ENCODE measurements at places on chromosomes 3 and 15.

DNA sequence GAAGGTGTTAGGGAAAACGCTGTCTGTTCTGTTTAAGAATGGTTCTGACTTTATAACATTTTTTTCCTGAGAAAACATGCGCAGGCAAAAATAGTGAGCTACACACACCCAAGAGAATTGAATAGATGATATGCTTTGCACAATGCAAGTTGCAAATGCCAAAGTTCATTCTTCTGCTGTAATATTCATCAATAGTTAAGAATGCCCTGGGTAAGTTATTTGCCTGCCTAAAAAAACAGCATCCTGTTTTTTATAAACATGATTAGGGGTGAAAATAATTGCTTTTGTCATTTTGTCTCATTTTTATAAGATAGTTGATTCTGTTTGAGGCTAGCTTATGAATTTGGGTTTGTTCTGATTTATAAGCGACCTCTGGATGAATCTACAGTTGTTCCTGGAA lies 99.4 kb downstream of the DTWD1 start:
- DNase-seq: no peak

DNA sequence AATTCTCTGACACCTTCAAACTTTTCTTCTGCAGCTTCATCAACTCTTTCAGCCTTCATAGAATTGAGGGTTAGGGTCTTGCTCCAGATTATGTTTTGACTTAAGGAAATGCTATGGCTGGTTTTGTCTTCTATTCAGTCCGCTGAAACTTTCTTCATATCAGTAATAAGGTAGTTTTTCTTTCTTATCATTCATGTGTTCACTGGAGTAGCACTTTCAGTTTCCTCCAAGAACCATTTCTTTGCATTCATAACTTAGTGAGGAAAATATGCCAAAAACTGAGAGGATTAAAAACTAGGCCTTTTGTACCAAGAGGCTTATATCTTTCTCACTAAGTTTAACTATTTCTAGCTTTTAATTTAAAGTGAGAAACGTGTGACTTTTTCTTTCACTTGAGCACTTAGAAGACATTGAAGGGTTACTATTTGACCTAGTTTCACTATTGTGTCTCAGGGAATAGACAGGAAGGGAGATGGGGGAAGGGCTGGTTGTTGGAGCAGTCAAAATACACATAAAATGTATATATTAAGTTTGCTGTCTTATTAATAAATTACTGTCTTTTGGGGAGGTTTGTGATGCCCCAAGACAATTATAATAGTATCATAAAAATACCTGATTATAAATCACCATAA lies 1110.1 kb downstream of the TBL1XR1 start:
- DNase-seq: no peak

DNA sequence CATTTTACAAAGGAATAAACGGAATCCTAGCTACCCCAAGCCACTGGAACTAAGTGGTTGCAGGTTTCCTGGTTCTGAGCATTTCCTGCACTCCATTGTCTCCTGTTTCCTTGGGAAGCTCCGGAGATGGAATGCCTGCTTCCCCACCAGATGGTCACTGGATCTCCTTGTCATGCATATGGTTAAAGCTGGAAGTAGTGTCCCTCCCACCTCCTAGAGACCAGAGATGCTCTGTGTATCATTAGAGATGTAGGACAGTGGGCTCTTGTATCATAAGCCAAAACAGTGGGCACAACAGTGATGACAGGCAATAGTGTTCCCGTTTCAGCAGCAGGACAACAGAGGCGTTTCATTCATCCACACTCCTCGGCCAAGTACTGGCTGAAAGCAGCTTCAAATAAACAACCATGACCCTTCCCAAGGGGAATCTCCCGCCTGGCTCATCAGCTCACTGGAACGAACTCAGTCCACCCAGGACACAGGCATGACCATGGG lies 136.2 kb upstream of the EIF1B start:
- DNase-seq: no peak

GRCh38 chr15:76160426-76161152 lies 100.8 kb downstream of the TMEM266 start:
- DNase-seq: no peak

DNA sequence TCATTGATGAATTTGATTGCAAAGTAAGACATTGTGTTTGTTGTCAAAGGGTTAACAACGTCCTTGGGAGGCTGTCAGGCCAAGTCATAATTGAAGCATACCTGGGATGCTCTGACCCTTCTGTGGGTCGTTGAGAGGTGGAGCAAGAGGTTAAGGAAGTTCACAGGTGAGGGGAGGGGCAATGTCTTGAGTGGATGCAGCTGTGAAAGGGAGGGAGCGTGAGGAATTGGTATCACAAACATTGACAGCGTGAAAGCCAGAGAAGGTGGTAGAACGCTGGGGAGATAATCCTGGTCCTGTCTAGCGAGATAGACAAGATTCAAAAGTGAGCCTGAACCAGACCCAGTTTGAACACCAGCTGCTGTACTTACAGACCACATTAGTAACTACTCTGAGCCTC lies 79.4 kb downstream of the HES1 start:
- no peak for DNase-seq

- no peak for DNase-seq
Observed at GRCh38 chr3:66338927-66339326, 118.1 kb downstream of the SLC25A26 start.

DNA sequence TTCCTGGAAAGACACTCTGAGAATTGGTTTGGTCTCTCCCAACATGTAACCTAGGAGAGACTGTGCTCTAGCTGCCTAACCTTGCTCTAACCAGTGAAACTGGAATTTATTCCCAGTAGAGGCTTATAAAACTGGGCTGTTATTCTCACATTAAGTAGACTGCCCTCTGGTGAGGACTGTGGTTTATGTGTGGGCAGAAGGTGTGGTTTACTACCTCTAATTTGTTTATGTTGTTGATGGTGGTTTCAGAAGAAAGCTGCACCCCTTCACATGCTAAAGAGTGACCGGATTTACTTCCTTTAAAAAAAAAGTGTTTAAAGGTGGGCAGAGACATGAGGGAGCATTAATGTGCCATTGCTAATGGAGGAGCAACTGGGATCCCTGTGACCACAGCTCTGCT lies 273.2 kb downstream of the MECOM start:
- DNase-seq: no peak

- DNase-seq: no peak
Observed at GRCh38 chr3:122081543-122082247, 26.5 kb downstream of the CD86 start.

DNA sequence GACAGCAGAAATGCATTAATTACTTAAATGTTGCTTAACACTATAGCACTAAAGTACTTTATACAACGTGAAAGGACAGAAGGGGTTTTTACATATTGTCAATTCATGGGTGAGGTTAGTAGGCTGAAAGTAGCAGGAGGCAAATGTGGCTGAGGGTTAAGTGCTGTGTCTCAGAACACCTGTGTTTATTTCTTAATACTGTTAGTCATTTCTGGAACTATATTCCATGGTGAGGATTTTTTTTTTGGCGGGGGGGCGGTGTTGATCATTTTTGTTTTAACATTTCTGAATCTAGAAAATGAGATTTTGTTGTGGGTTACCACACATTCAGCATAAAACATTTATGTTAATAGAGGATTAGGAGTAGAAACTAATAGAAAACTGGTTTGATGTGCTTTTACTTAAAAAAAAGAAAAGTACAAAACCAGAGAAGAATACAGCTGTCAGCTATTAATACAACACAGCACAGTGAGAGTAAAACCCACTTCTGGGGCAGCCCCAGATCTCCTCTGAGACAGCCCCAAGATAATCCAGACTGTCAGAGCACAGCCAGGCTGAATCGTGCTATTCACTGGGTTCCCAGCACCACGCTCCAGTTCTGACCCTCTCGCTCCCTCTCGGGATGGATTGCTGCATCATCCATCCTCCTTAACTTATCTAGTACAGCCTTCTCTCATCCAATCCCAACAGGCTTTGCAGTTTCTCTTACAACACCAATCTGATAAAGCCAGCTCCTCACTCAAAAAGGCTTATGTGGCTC lies 307.7 kb downstream of the TUSC7 start:
- no peak for DNase-seq

DNA sequence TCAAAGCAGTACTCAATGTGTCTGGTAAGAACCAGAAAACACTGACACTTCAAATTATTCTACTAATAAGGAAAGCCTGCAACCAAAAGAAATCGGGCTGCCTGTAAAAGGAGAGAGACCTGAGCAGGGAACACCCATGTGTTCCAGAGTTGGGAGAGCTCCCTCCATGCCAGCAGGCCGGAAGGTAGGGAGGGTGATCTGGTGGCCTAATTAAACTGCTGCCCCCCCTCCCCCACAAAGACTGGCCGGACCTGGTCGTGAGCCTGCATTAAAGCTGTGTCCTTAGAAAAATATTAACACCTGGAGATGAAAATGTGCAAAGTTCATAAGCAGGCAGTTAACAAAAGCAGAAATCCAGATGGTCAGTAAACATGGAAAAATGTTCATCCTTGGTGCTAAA lies 170.6 kb upstream of the BHLHE40 start:
- DNase-seq: no peak

DNA sequence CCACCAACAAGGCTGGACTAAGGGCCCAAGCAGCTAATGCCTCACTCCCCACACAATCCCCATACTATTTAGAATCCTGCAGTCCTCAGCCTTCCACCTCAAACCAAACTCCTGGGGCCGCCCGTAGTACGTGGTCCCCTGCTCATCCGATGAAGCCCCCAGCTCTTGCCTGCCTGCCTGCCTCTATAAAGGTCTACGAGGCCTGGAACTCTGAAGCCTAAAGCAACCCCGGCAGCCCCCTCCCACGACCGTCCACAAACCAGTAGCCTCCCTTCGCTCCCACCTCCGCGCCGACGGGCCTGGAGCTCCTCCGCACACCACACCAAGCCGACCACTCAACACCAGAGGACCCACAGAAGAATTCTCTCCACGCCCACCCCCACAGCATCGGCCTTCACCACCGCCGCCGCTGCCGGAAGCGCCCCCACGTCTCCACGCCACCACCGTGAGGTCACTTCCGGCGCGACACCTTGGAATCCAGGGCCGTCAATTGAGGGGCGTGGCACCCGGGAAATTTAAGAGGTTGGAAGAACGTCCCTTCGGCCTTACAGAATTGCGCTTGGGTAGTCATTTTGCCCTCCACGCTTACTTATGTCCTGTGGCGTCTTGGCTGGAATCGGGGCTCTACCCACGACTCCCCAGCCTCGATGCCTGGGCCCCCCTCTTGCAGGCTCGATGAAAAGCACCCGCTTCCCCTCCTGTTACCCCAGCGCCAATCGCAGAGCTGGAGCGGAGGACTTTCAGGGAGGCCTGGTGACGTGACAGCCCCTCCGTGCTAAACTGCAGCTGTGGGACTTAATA lies at the start of gene EDC3:
Gene EDC3, minus strand, starts transcription at position 428 of the 801 bp plus-strand sequence. CDS start 20,900 bp downstream, outside the sequence.
- no peak for DNase-seq

GRCh38 chr3:141707741-141708203 lies 30.3 kb upstream of the RNF7 start:
- DNase-seq: no peak

- no peak for DNase-seq
Observed at GRCh38 chr15:63080634-63081250, 38.2 kb downstream of the TPM1 start.

DNA sequence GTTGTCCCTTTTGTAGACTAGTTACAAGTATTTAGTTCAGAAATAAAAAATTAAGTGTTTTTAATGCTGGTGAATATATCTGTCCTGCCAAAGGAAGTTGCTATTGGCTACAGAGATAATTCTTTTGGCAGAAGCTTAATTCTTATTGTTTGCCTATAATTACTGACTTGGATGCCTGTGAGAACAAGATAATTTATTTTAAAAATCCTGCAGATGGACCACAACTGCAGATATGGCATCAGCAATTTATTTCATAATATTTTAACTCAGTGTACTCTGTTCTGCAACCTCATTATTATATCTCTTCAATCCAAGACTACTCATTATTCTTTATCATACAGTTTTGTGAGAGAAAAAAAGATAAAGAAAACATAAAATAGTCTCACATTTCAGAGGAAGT lies 789.8 kb downstream of the NAALADL2 start:
- DNase-seq: no peak

DNA sequence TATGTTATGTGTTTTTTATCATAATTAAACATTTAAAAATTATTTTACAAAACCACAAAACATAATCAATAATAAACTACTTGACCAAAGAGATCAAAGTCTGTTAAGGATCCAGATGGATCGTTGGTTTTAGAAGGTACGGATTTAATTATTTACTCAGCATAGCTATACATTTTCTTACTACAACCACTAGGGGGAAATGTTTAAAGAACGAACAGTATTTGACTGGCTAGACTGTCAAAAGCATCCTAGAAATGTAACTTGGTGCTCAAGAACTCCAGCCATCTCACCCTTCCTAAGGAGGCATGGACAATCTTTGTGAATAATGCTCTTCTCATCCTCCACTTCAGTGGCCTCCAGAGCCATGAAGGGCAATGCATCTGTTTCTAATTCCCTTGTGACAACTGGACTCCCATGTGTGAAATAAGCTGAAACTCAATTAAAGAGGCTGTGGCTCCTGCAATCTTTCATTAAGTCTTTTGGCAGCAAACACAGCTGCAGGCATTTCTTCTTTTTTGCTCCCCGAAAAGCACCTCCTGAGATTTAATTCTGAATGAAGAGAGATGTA lies 94.7 kb upstream of the TUSC7 start:
- no peak for DNase-seq

GRCh38 chr15:43953402-43953801 lies 126.6 kb downstream of the WDR76 start:
- DNase-seq: no peak

- no peak for DNase-seq
Observed at GRCh38 chr15:36814105-36814504, 234.7 kb downstream of the CDIN1 start.

DNA sequence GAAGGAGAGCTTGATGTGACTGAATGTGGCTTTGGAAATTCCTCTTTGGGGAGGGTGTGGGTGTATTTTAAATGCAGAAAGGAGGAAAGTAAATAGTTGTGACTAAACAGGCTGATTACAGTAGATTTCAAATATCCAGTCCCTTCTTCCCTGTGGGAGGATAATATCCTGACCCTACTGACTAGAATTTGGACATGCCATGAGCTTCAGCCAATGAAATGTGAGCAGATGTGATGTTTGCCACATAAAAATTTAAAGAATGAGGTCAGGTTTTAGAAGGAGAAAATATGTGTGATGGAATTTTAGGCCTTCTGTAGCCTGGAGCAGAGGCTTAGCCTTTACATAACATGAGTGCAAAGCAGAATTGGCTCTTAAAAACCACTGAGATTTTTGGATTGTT lies 1218.9 kb downstream of the ROBO2 start:
- DNase-seq: no peak
